ENCODE measurements at places on chromosomes 1 and 21. TPM values are rescaled to one million over a fixed set of nuclear protein-coding genes. Genes with fewer than 3 reads are reported as not detected.

NFASC gene
- 88.2 TPM for total RNA-seq

TTC39A gene
- total RNA-seq, result 3.3 TPM

PADI2 gene
- total RNA-seq, result 8.7 TPM

CHI3L2 gene
- total RNA-seq, result 0.94 TPM

KCNK2 gene
- 184 TPM for total RNA-seq

GBP4 gene
- total RNA-seq, result 2.7 TPM

TRNP1 gene
- total RNA-seq, result 9.3 TPM

CA6 gene
- not detected for total RNA-seq

LCE1D gene
- not detected for total RNA-seq
